NCI-H1048 (cell line): ENCODE measurements at places on chromosomes 16 and 17.
A peak's percentile ranks its signal among the peaks of the same experiment; 100 is the strongest.

DNA sequence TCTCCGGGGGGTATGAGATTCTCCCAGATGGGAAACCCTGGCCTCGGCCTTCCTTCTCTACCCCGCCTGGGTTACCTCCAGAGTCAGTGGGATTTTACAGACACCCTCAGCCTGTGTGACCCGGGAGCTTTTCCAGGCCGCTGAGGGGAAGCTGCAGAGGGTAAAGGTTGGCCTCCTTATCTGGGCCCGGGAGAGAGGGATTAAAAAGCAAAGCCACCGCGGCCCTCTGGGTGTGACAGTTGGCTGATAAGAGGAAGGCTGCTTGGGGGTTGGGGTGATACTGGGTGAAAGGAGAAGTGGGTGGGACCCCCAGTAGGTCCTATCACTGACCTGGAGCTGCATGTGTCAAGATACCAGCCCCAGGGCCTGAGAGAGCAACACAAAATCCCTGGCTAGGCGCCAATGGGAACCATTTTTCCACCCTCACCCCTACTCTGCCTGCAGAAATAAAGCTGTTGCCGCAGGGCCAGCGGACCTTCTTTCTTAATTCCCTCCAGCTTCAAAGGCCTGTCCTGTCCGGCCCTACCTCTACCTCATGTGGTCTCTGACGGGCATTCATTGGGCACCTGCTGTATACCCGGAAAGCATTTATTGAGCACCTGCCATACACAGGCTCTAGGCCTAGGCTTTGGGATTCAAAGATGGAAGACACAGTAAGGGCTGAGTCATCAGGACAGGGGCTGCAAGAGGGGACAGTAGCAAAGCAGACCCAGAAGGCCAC, 77.6 kb upstream of the GSE1 start:
- DNase-seq: no peak

- DNase-seq: no peak
Observed at GRCh38 chr17:73455050-73455687, 143.4 kb upstream of the CDC42EP4 start.

- DNase-seq: no peak
Observed at GRCh38 chr17:4891411-4892410, 7.6 kb upstream of the C17orf107 start.

- peak; percentile 45 for DNase-seq
Observed at GRCh38 chr17:43006639-43007551, at the start of gene IFI35. TSS of gene IFI35 (plus strand) at chr17:43006784. CDS start at chr17:43006948, 164 bp downstream.

- peak; percentile 0 for DNase-seq
Observed at GRCh38 chr16:69187446-69188235, 677 bp downstream of the SNTB2 start.

GRCh38 chr17:8994319-8994718, 27.0 kb upstream of the NTN1 start:
- DNase-seq: no peak

DNA sequence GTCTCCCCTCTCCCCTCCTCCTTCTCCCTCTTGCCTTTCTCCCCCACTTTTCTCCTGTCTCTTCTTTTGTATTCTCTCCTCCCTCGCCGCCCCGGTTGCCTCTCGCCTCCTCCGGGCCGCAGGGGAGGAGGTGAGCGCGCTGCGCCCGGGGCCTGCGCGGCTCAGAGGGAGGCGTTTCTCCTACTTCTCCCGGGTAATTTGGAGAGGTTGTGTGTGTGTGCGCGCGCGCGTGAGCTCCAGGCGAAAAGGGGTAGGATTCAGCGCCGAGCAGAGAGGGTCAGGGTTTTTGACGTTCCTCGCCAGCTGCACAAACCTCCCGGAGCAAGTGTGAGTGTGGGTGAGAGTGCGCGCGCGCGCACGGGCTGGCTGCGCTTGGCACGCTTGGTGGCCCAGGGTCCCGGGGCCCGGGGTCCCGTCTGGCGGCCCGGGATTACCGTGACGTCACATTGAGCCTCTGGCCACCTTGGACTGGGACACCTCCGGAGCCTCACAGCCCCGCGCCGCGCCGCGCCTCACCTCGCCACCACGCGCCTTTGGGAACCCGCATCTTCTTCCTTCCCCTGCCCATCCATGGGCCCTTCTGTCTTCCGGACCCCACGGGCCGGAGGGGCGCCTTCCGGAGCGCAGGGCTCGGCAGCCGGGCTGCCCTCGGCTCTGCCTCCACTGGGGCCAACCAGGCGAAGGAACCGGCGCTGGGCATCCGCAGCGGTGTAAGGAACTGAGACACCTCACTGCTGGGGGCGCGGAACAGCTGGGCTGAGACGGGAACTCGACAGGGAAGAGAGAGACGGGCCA, 479 bp downstream of the IRX6 start:
- DNase-seq: no peak

DNA sequence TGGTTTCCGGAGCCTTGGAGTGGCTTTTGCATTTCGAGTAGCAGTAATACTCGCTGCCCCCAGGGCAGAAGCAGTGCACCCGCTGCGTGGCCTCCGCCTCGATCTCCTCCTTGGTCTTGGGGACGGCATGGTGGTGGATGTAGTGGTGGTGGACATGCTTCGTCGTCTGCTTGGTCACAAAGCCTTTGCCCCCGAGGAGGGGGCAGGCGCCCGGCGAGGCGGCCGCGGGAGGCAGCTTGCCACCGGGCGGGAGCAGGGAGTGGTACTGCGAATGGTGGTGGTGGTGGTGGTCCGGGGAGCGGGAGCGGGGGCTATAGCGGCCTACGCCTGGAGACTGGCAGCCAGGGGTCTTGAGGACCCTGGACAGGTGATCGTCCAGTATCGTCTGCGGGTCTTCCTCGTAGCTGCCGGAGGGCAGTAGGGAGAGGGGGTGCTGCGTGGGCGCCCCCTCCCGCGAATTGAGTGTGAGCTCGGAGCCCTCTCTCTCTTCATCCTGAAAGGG, 24.1 kb downstream of the AXIN2 start:
- no peak for DNase-seq

DNA sequence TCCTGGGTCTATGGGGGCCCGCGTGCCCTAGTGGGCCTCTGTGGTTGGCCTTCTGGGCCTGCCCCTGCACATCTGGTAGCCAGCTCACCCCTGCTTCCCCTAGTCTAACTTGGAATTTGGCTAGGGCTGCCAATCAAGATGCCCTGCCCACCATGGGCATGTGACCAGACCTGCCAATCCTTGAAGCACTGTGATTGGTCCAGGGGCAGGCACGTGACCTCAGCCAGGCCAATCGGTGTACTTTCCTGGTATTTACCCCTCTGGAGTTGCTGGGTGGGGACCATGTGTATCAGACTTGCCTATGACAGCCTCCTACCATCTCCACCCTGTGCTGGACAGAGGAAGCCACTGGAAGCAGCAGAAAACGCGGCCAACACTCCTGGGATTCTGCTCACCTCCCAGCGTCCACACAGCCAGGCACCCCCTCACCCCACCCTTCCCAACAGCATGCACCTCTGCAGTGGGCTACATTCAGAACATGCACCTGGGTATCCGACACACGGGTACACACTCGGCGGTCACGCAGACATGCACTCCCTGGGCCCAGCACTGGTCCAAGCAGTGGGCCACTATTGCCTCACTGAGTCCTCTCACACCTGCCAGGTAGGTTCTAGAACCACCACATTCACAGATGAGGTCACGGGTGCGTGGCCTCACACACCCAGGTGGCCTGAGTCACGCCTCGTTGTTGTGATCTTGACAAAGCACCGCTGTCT, 96.9 kb downstream of the RBFOX3 start:
- DNase-seq: no peak

DNA sequence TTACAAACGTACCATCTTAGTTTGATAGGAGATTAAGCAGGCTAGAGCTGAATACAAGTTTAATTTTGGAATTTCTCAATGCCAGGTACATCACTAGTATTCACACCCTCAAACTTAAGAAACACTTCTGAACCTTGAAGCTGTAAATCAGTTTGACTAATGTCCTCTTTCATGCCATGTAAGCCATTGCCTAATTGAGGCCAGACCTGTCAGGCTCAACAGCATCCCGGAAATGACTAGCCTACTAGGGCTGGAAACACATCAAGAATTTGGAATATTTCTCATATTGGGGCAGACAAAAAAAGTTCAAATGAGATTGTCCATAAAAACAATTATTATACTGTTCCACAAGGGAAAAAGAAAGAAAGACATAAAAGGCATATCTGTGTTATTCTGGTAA, 1.7 kb downstream of the USP32 start:
- DNase-seq: no peak

DNA sequence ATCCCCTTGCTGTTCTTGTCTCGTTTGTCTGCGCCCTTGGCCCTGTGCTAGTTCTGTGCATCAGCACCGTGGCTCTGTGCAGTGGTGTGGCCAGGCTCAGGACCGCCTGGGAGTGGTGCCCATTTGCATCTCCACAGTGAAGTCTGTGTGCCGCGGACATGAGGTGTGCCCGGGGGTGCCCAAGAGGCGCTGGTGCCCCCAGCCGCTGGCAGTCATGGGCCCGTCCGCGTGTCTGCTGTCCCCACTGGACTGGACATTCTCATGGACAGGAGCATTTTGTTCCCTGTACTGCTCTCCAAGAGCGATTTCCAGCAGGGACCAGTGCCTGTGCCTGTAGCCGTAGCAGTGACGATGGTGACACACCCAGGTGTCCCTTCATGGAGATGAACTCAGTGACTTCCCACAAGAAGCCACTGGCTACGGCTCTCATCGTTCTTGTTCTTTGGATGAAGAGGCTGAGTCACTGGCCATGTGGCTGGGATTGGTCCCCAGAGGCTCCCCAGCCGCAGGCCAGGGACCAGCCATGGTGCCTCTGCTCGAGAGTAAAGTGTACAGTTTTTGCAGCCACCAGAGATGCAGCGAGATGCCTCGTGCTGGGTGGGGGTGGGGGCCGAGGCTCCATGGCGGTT, 13.0 kb upstream of the MC1R start:
- DNase-seq: no peak

GRCh38 chr16:27973678-27974077, 89.8 kb downstream of the GSG1L start:
- DNase-seq: no peak

GRCh38 chr17:65027305-65027704, 29.2 kb downstream of the GNA13 start:
- no peak for DNase-seq

GRCh38 chr16:86995456-86995855, 321.7 kb downstream of the C16orf95 start:
- no peak for DNase-seq

GRCh38 chr16:87169509-87169995, 147.6 kb downstream of the C16orf95 start:
- DNase-seq: no peak

GRCh38 chr16:58348986-58349385, 43.3 kb upstream of the GINS3 start:
- DNase-seq: no peak

DNA sequence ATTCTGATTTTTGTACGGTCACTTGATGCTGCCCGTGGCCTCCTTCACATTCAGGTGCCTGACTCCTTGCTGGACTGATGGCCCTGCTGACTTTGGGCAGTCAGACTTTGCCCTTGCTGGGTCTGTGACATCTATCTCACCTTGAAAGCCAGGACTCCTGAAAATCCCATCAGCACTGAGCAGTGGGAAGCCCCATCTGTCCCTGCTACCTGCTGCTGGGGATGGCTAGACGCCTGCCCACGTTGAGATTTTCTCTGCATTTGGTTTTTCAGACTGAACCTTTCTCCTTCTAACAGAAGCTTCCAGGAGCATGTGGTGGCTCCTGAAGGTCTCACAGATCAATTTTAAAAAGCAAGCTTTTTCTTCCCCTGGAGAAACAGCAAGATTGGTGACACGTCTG, 10.2 kb upstream of the ZNF18 start:
- DNase-seq: no peak

GRCh38 chr17:4100883-4101756, 41.7 kb downstream of the ZZEF1 start:
- no peak for DNase-seq

DNA sequence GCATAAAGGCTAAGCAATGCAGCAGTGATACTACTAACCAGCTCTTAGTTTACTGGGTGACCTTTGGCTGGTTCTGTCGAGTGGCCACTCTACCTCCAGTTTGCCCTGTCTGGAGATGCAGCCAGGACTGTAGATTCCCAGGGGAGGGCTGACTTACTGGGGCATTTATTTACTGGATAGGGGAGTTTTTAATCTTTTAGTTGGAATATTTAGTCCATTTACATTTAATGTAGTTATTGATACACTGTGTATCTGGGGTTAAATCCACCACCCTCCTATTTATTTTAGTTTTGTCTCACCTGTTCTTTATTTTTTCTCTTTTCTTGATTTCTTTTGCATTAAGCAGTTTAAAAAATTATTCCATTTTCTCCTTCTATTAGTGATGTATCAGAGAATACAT, 112.9 kb downstream of the RPTOR start:
- no peak for DNase-seq

- DNase-seq: no peak
Observed at GRCh38 chr16:73186752-73187601, 139.0 kb upstream of the ZFHX3 start.

DNA sequence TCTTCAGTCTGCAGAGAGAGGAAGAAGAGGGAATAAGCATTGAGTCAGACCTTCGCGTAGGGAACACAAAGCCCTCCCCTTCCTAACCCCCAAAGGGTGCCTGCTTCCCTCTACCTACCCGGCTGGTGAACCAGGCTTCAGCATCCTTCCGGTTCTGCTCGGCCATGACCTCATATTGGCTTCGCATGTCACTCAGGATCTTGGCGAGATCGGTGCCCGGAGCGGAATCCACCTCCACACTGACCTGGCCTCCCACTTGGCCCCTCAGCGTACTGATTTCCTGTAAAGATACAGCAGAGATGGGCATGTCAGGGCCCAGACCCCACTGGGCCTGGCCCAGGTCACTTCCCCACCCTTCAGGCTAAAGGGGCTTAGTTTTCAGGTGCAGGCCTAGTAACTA, 3.8 kb downstream of the KRT19 start:
- DNase-seq: no peak

DNA sequence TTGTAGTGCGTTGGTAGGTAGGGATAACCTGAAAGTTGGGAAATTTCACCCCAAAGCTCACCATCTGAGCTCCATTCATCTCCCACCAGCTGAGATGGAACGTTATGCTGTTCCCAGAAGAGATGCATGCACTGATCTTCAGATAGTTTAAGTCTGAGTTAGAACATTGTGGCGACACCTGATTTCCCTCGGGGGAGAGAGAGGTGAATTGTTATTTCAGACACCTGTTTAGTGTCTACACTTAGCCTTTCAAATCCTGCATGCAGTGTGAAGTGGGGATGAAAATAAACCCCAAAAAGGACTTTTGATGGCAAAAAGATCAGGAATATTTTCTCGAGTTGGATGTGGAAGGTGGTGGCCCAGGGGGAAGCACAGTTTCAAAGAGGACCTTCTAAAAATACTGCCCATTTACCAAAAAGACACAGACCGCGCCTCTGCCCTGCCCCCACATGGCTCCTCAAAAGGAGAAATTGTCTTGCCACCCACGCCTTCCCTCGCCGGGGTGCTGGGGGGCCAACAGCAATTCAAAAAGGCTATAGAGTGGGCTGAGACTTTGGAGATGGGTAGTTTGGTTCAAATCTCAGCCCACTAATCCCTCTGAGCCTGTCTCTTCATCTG, 11.4 kb downstream of the CIITA start:
- no peak for DNase-seq

GRCh38 chr17:2713881-2714280, 2.3 kb upstream of the CLUH start:
- DNase-seq: no peak

- no peak for DNase-seq
Observed at GRCh38 chr17:83010206-83011200, 68.9 kb upstream of the METRNL start.

GRCh38 chr16:77969861-77970260, 52.5 kb upstream of the CLEC3A start:
- no peak for DNase-seq
